ENCODE measurements at places on chromosomes 7 and 10. TPM values are rescaled to one million over a fixed set of nuclear protein-coding genes. Genes with fewer than 3 reads are reported as not detected.

Gene TSPAN15
- 35.0 TPM for total RNA-seq

Gene SOSTDC1
- 0.05 TPM for total RNA-seq

Gene RADIL
- total RNA-seq, result 1.2 TPM

Gene CXCL12
- total RNA-seq, result 5.6 TPM

Gene MKRN1
- 60.3 TPM for total RNA-seq

Gene CHST3
- 35.0 TPM for total RNA-seq

Gene ADRA2A
- total RNA-seq, result not detected

Gene KAT6B
- total RNA-seq, result 24.2 TPM

Gene SUGCT
- total RNA-seq, result 16.0 TPM

Gene FAM131B
- 4.0 TPM for total RNA-seq

Gene MICALL2
- total RNA-seq, result 31.0 TPM

Gene SLK
- 43.1 TPM for total RNA-seq

Gene BAMBI
- 9.8 TPM for total RNA-seq

Gene ALKBH4
- total RNA-seq, result 15.7 TPM

Gene ZNF22
- 13.4 TPM for total RNA-seq

Gene MOGAT3
- total RNA-seq, result not detected

Gene MEST
- total RNA-seq, result 917 TPM

Gene PIK3AP1
- total RNA-seq, result 0.89 TPM

Gene ANKRD7
- 0.97 TPM for total RNA-seq

Gene CDK6
- 29.7 TPM for total RNA-seq

Gene SLC35G1
- total RNA-seq, result 3.9 TPM

Gene PDE1C
- total RNA-seq, result 0.74 TPM

Gene ADGRA1
- not detected for total RNA-seq

Gene GCK
- total RNA-seq, result not detected

Gene TMEM72
- not detected for total RNA-seq

Gene PHYHIPL
- not detected for total RNA-seq

Gene R3HCC1L
- total RNA-seq, result 14.3 TPM

Gene TMEM184A
- not detected for total RNA-seq

Gene PITX3
- total RNA-seq, result not detected

Gene HIP1
- 26.9 TPM for total RNA-seq

Gene JCAD
- 91.2 TPM for total RNA-seq

Gene CPXM2
- total RNA-seq, result 6.8 TPM

Gene SPDYE5
- total RNA-seq, result not detected
